ENCODE measurements at places on chromosomes 6 and 20.

- DNase-seq: no peak
Observed at GRCh38 chr20:6764619-6765018, 2.9 kb upstream of the BMP2 start.

DNA sequence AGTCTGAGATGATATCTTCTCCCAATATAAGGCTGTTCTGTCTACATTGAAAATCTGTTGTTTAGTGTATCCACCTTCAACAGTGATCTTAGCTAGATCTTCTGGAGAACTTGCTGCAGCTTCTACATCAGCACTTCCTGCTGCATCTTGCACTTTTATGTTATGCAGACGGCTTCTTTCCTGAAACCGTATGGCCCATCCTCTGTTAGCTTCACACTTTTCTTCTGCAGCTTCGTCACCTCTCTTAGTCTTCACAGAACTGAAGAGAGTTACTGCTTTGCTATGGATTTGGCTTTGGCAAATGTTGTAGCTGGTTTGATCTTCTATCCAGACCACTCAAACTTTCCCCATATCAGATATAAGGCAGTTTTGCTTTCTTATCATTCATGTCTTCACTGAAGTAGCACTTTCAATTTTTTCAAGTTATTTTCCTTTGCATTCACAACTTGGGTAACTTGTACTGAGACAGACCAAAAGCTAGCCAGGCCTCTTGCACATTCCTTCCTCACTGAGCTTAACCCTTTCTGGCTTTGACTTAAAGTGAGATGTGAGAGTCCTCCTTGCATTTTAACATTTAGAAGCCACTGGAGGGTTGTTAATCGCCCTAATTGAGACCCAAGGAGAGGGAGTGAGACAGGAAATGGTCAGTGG lies 110.1 kb downstream of the PREP start:
- DNase-seq: no peak

GRCh38 chr20:20972490-20972889 lies 133.7 kb downstream of the LINC00237 start:
- DNase-seq: no peak

- no peak for DNase-seq
Observed at GRCh38 chr20:35849706-35850105, 77.9 kb downstream of the PHF20 start.

DNA sequence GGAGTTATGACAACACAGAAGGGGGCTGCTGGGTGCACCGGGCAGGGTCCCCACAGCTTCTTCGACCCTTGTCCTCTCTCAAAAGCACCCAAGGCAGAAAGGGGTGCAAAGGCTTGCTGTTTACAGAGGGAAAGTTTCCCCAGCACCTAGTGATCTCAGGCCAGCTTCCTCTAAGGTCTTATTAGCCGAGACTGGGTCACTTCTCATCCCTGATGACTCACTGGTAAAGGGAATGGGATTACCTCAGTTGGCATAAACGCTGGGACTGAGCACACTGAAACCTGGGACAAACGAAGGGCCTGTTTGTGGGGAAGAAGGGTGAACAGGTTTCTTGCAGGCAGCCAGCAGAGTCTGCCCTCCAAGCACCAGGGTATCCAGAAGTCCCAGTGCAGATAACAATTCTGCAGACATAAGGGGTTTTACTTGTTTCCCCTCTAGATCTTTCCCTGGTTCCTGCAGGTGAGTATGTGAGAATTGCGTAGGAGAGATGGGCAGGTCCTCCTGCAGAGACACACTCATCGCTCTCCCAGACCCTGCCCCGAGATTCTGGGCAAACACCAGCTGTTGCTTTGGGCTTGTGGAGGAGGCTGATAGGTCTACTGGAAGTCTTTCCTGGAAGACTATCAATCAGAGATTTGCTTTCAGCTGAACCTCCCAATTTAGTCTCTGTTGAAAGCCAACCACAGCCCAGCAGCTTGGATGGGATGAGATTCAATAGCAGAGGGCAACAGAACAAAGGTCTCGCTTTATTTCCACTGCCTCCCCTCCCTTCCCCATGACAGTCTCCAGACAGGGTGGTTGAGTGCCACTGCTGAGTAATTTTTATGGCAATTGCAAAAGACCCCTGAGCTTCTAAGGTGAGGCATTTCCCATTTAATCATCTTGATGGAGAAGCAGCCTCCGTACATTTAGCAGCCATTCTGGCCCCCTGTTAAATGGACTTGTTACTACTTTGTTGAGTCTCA lies 25.7 kb downstream of the KCNG1 start:
- DNase-seq: no peak

DNA sequence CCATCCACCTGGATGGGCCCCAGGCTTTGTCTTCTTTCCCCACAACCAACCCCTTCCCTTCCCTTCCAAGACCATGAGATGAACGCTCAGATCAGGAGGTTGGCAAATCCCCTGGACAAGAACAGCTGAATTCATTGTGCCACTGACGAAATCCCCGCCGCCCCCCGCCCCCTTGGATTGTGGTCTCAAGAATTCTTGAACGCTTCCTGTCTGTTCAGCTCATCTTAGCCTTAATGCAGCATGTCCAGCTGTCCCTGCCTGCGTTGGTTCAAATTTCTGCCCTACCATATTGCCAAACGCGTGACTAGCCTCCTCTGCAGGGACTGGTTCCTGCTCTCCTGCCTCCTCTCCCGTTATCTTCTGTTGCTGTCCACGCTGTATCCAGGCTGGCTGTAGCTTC lies 133.2 kb downstream of the CDH4 start:
- no peak for DNase-seq

DNA sequence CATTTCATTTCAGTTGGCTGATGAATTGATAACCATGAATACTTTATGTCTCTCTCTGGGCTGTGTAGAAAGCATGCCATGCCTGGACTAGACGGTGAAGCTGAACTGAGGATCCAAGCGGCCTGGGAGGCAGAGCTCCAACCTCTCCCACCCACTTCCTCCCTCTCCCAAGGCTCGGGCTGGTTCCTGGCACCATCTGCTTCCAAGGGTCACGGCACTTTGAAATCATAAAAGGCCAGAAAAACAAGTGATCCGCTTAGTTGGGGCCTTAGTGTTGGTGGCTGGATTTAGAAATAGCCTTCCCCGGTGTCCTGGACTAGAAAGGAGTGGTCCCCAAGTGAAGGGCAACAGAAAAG lies 202.4 kb upstream of the PMEPA1 start:
- no peak for DNase-seq

GRCh38 chr6:14353798-14354197 lies 236.2 kb downstream of the CD83 start:
- DNase-seq: no peak

GRCh38 chr6:24353861-24354260 lies 4.0 kb downstream of the DCDC2 start:
- no peak for DNase-seq

- no peak for DNase-seq
Observed at GRCh38 chr6:88725111-88725975, 238.1 kb downstream of the RNGTT start.

GRCh38 chr6:74585753-74586152 lies 620.1 kb downstream of the COL12A1 start:
- DNase-seq: no peak

DNA sequence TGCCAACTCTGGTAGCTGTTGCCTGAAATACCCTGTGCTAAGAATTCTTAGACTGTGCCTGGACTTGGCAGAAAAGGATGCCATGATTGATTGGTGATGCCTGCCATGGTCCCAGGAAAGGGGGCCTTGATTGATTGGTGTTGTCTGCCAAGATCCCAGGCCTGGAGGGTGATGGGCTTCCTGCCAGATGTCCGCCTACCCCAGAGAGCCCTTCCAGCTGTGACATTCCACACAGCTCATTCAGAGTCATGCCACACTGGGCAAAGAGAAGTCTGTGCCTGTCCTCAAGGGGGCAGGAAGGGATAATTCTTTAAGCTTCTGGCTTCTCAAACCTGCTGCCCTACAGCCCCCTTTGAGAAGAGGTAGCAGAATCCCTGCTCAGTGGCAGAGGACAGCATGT lies 24.6 kb downstream of the RIMS4 start:
- no peak for DNase-seq

Measured in inflammatory macrophage (primary cell).